ENCODE measurements at places on chromosomes 11 and 22.

DNA sequence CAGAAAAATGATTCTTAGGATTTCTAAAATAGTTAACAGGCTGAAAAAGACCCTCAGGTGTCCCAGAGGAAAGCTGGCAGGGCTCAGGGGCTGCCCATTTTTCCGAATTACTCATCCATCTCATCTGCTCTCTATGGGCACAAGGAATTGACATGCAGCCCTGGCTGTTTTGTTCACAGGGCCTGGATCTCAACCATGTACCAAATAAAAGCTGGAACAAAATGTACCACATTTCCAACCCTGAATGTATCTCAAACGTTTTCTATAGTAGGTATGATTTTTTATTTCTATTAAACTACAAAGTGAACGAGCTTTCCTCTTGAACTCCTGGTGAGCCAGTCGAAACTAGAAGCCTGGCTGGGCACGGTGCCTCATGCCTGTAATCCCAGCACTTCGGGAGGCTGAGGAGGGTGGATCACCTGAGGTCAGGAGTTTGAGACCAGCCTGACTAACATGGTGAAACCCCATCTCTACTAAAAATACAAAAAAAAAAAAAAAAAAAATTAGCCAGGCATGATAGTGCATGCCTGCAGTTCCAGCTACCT lies 43.8 kb upstream of the RASD2 start:
- no peak for DNase-seq

DNA sequence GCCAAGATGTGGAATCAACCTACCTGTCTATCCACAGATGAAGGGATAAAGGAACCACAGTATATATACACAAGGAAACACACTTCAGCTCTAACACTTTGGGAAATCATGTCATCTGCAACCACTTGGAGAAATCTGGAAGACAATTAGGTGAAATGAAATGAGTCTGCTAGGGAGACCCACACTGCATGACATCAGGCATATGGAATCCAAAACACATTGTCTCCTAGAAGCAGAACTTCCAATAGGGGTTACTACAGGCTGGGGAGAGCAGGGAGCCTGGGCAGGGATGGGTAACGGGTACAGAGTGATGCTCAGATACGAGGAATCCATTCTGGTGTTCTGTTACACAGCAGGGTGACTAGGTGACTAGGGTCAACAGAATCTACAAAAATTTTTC lies 18.3 kb downstream of the RGL4 start:
- peak; percentile 40 for DNase-seq

DNA sequence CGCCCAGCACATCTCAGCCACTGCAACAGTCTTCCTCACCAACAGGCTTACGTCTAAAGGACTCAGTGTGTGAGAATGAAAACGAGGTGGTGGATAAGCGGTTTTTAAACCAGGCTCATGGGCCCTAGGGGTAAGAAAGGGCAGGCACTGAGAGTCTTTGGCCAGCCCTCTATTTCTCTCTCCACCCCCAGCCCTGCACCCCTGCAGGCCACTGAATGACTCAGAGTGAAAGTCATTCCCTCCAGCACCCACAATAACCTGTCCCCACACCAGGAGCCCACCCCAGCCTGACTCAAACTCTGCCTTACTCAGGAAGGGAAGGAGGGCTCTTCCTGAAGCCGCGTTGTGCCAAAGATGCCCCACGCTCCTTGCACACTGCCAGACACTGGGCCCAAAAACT lies 72.0 kb downstream of the LARGE1 start:
- DNase-seq: peak; percentile 34

DNA sequence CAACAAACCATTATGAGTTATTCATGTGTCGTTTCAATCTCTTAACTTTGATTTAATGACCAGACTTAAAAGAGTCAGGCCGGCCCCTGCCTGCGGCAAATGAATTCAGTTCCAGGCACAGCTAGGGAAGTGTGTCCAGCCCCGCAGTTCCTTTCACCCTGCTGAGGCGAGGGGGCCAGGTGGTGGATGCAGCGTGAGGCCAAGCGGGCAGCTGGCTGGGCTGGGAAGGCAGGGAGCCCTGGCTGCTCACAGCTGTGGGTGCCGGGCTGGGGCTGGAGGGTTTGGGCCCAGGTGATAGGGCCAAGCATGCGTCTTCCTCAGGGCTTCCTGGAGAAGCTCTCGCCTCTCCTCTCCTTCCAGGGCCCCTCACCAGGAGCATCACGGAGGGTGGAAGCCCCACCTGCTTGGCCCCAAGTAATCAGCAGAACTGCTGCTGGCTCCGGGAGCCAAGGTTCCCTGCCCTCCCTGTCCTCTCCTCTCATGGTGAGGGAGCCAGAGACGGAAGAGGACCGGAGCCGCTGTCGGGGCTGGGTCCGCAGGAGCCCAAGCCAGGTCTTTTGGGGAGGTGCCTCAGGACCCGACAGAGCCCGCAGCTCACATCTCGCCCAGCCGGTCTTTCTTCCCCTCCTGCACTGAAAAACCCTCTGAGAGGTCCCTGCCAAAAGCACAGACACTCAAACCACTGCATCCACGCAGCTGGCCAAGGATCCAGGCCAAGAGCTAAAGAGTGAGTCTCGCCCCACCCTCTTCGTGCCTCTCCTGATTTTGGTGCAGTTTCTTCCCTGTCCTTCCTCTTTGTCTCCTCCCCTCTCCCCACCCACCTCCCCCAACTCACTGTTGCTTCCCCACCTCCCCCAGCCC lies 97.0 kb downstream of the ST3GAL4 start:
- DNase-seq: no peak

GRCh38 chr11:19242179-19242932 lies 1.6 kb upstream of the E2F8 start:
- DNase-seq: no peak

GRCh38 chr22:39422721-39423120 lies 23.1 kb downstream of the TAB1 start:
- DNase-seq: no peak

- no peak for DNase-seq
Measured at GRCh38 chr22:17479135-17479534, 84.2 kb upstream of the SLC25A18 start.

GRCh38 chr11:35253237-35253636 lies 114.3 kb downstream of the CD44 start:
- peak; percentile 82 for DNase-seq

DNA sequence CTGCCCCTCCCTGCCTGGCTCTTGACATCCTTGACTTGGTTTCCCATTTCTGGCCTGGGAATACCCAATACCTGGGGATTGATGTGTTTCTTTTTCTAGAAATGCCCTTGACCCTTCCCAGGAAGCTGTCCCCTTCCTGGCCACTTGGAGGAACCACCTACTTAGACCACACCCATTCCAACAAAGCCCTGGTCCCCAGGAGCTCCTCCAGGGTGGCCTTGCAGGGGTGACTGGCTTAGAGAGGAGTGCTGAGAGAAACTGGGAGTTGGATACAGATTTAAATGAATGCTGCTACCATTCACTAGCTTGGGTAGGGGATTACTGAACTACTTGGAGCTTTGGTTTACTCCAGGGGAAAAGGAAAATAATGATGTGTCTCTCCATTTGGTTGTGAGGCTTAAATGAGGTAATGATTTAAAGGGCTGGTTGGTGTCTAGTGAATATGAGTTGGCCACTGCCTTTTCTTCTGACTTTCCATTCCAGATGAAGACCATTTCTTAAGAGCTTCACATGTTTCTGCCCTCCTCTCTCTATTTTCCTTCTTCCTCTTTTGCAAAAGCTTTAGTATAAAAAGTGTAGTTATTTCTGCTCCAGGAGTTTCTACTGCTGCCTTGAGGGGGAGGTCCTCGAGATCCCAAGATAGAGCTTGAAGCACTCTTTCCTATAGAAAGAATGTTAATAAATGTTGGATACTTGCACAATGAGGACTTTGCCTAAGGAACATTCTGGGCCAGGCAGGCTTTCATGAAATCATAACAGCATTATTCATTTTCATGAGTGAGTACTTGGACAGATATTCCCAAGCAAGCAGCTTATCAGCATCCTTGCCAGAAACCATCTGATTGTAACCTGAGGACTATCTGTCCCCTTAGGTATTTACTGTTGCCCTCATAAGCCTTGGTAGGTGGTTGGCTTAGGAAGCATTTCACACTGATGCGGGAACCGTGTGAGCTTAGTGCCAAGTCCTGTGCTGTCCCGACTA lies 22.4 kb downstream of the PANX1 start:
- DNase-seq: peak; percentile 50

- peak; percentile 33 for DNase-seq
Measured at GRCh38 chr11:117597071-117597470, 199.9 kb downstream of the DSCAML1 start.

GRCh38 chr11:69603111-69603836 lies 37.7 kb upstream of the CCND1 start:
- DNase-seq: no peak

DNA sequence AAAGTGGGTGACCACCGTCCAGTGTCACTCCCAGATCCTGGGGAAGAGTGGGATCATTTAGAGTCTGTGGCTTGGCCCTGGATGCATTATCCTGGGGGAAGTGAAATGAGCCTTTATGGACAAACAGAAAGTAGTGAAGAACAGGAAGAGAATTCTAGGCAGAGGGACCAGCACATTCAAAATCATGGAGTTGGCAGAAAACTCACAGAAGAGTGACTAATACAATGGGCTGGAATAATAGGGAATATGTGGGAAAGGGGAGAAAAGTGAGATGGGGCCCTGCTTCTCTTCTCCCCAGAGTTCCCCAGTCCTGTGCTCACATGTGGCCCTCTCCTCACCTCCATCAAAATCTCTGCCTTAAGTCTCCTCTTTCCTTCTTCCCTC lies 84.3 kb downstream of the CCDC81 start:
- DNase-seq: peak; percentile 54

GRCh38 chr11:67588136-67588503 lies 4.5 kb downstream of the GSTP1 start:
- no peak for DNase-seq

- no peak for DNase-seq
Measured at GRCh38 chr11:61609980-61610366, 29.1 kb upstream of the SYT7 start.

DNA sequence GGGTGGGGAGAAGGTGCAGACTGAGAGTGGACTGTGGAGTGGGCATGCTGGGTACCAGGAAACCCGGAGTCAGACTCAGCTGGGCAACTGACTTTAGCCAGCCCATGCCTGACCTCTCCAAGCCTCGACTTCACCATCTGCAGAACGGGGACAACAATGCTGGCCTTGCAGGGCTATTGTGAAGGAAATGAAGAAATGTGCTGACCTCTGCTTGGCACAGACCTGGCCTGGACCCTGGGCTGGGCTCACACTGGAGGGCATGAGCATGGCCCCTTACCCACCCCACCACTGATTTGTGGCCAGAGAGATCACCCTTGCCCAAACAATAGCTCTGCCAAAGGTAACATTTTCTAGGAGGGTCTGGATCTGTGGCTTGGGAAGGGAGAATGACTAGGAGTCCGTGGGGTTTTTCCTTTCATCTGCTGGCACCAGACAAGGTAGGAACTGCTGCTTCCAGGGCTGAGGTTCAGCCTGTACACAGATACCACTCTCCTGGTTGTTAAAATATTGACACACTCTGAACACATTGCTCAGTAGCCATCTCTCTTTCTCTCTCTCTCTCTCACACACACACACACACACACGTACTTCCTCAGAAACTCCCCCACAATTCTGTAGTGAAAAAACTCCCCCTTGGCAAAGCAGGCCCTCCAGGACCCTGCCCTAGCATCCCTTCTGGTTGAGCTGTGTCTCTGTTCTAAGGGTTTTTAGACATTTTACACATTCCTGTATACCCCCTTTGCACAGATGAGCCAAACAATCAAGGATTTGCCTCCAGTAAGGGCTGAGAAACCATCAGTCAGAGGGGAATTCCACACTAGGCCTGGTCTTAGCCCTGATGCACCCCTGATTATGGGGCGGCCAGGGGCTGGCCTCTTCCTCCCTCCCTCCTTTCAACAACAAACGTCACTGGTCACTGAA lies 1.0 kb downstream of the MOGAT2 start:
- DNase-seq: no peak

GRCh38 chr11:86456075-86456939 lies 81.6 kb downstream of the CCDC81 start:
- DNase-seq: peak; percentile 82

- DNase-seq: no peak
Measured at GRCh38 chr11:74641289-74641688, 48.9 kb downstream of the POLD3 start.

GRCh38 chr11:93729129-93729616 lies 12.1 kb downstream of the TAF1D start:
- DNase-seq: peak; percentile 8

- DNase-seq: peak; percentile 91
Measured at GRCh38 chr11:94650756-94651155, 83.6 kb downstream of the PIWIL4 start.

DNA sequence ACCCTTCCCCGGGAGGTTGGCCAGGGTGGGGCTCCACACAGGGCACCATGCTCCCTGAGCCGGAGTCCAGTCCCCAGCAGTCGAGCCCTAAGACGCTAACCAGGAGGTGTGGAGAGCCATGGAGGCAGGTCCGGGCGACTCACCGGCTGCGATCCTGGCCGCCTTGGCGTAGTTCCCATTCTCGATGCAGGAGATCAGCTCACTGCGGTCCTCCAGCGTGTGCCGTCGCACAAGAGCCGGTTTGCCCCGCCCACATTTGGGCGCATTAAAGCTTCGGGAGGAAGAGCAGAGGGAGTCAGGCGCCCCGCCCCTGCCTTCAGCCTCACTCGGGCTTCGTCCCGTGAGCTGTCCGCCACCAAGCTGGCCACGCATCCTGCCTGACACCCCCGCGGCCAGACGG lies 50.8 kb downstream of the BRD1 start:
- no peak for DNase-seq

- DNase-seq: peak; percentile 47
Measured at GRCh38 chr22:21642584-21643448, 714 bp downstream of the SDF2L1 start.

- peak; percentile 82 for DNase-seq
Measured at GRCh38 chr11:31262761-31263160, 106.8 kb downstream of the DCDC1 start.

DNA sequence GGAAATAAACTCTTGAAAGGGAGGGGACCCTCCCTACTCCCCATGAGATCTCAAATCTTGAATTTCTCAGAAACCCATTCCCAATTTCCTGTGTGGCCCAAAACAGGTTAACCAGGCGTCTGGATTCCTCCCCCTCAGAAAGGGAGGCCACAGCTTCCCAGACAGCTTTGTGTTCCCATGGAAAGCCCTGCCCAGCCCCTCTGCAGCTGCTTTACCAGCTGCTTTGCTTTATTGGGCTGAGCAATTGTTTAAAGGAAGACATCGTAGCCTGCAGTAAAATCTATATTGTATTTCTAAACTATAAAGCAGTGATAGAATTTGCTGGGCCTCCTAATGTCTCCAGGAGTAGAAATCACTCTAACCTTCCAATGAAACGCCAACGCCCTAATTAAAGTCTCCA lies 97.4 kb downstream of the CHST1 start:
- no peak for DNase-seq

Measured in fibroblast of skin of right quadriceps (primary cell).